ENCODE measurements at places on chromosomes 5 and 9.
A peak's percentile ranks its signal among the peaks of the same experiment; 100 is the strongest.

GRCh38 chr9:108163321-108164005, 673.9 kb upstream of the KLF4 start:
- DNase-seq, result no peak

DNA sequence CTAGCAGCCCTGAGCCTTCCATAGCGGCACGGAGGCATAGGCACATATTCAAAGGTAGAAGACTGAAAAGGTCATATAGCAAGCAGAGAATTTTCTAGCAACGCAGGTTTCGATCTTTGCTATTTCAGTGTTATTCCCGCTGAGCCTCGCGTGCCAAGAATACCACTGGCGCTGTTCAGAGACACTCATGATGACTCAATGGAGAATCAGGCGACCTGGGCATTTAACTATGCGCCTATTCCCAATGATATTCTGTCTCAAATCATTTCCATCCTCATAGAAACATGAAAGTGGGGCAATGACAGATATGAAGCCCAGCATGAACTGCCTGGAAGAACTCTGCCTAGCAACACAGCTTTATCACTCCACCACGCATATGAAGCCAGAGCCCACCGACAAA, 59.9 kb downstream of the EFNA5 start:
- no peak for DNase-seq

GRCh38 chr5:149526845-149527590, 24.2 kb downstream of the CSNK1A1 start:
- DNase-seq, result no peak

GRCh38 chr9:3699883-3700282, 174.1 kb upstream of the RFX3 start:
- DNase-seq, result no peak

- no peak for DNase-seq
Observed at GRCh38 chr9:73566627-73567026, 415.0 kb downstream of the ANXA1 start.

GRCh38 chr5:68382640-68383039, 167.1 kb downstream of the PIK3R1 start:
- no peak for DNase-seq

- DNase-seq, result no peak
Observed at GRCh38 chr5:132468656-132469379, 21.8 kb downstream of the IRF1 start.

DNA sequence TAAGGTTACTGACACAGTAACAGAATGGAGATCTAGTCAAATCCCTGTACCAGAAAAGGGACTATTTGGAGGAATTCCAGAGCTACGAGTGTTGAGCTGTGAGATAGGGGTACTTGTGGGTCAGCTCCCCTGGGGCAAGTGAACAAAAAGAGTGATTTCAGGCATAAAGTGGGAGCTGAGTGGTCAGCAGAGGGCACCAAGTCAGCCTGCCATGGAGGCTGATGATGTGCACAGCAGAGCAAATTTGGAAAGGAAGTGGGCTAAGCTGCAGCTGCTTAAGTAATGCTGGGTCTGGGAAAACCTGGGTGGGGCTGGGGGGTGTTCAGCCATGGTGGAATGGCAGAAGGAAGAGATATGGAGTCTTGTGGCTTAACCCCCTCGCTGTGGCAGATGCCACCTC, 327.9 kb downstream of the NTRK2 start:
- DNase-seq, result no peak

DNA sequence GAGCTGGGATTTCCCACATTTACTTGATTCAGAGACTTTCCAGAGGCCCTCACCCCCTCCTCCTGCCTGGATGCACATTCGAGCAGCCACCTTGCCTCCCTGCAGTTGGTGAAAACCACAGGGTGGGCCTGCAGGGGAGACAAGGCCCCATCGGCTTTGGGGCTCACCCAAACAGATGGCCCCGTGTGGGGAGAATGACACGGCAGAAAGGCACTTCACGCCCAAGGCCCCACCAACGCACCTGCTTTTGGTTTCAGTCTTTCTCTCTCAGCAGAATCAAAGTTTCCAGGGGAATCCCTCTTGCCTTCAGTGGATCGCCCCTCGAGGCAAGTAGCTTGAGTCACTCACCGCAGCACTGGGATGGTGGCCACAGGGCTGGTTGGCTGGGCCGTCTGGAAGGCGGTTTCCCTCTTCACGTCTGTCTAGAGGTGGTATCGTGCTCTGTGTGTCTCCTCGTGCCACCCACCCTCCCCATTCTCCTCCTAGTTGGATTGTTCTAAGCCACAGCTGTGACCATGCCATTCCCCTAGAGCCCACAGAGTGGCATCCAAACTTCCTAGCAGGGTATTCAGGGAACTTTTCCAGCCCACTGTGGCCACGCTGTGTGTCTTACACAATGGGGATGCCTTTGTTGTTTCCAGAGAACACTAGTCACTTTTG, 31.8 kb downstream of the SEC61B start:
- DNase-seq, result peak; percentile 95

DNA sequence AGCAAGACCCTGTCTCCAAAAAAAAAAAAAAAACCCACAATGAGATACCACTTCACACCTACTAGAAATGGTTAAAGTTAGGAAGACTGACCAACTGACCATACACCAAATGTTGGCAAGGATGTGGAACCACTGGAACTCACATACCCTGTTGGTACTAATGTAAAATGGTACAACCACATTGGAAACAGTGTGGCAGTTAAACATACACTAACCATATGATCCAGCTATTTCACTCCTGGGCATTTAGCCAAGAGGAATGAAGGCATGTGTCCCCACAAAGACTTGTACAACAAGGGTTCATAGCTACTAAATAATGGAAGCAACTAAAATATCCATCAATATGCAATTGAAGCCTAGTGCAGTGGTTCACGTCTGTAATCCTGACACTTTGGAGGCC, 21.3 kb downstream of the NAIF1 start:
- DNase-seq, result no peak

DNA sequence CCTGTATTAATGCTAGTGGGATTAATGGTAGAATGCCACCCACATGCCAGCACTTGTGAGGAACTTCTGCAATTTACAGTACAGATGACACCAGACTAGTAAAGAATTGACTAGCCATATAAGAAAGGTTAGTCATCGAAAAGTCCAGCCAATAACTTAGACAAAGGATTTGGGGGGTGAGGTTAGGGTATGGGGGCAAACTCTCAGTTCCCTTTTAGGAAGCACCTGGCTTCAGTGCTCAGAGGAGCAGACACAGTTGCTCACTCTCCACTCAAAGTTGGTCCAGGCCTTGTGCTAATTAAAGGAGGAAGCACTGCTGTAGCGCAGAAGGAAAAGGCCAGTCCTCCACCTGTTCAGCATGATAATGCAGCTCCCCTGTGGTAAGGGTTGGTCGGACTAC, 25.2 kb downstream of the TGFBR1 start:
- DNase-seq, result no peak

DNA sequence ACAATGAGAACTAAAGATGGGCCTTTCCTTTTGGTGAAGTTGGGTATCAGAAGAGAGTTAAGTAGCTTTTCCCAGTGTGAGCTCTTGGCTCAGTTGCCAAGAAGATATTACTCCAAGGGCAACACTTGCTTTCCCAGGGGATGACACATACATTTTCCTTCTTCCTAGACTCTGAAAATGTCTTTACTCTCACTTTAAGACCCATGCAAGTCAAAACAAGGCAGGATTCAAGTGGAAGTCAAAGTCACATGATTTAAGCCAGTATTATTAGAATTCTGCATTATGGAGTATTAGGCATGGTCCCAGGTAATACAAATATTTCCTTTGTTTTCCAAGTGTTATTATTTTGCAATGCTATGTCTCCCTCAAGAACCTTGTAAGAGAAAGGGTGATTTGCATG, 175.1 kb downstream of the PPP2R2B start:
- DNase-seq, result no peak

DNA sequence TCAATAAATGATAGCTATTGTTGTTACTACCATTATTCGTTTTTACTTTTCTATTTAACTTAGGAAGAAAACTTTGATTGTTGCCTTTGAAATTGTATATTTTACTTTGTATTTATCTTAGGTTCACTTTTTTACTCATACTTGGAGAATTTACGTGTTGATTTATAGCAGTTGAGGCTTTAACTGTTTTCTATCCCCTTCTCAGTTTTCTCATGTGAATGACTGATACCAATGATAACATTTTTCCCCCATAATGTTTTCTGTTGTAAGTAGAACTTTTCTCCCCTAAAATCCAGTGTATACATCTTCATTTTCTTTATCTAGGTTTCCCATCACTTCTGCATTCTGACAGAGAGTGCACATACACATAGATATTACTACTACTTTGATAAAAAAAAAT, 54.4 kb downstream of the FSD1L start:
- DNase-seq, result no peak

GRCh38 chr5:54721116-54721515, 203.6 kb downstream of the SNX18 start:
- no peak for DNase-seq

GRCh38 chr9:88891040-88891439, 100.2 kb upstream of the S1PR3 start:
- no peak for DNase-seq

DNA sequence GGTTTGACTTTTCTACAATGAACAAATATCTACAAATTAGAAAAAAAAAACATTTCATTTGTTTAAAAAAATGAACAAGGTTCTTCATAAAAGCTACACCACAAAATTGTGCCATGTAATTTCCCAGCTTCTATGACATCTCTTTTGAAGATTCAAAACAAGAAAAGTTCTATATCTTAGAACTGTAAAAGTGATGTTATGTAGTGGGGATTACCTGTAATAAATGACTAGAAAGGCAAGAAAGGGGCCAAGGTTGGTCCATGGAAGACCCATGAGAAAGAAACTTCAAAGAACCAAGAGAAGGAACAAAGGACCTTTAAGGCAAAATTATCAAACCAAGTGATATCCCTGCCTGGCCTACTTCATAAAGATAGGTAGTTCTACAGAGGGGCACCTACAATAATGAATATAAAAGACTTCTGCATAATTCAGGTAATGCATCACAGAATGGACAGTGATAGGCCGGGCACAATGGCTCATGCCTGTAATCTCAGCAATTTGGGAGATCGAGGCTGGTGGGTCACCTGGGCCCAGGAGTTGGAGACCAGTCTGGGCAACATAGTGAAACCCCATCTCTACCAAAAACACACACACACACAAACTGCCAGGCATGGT, 7.6 kb downstream of the MLLT3 start:
- DNase-seq, result no peak

DNA sequence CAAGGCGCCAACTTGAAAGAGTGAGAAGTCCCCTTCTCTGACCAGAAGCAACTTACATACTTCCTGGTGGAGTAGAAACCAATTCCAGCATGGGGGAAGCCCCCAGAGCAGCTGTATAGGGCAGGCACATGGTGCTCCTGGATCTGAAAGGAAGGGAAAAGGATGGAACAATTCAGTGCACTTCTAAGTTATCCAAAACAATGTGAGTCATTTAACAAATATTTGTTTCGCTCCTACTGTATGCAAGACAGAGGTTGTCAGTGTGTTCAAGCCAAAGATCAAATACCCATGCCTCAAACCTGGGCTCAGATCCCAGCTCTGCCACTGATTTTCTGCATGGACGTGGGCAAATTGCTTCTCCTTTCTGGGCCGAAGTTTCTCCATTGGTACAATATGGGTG, 67.1 kb downstream of the LHX2 start:
- no peak for DNase-seq

DNA sequence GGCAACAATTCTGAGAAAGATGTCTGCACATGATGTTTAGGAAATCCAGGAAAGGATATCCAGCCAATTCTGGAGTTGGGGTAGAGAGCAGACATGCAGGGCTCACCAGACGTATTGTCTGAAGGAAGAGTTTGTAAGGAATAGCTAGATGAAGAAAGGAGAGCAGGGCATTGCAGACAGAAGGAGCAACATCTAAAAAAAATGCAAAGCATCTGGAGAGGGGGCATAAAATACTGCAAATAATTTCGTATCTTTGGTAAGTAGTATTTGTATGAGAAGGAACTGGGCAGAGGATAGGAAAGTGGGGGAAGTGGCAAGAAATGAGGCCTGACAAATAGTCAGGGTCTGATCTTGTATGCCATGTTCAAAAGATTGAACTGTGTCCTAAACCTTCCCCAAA, 74.8 kb downstream of the MACIR start:
- no peak for DNase-seq

DNA sequence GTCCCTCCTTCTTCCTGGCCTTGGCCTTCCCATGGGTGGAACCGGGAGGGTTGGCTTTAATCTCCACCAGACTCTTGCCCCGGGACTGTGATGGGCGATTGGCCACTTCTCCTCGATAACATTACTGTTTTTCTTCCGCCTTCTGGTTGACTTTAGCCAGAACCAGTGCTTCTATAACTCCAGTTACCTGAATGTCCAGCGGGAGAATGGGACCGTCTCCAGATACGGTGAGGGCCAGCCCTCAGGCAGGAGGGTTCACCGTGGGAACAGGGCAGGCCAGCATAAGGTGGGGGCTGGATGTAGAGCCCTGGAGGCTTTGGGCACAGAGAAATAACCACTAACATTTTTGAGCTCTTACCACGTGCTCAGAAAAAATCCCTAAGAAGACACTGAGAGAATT, 967 bp downstream of the ORM2 start:
- DNase-seq, result no peak

DNA sequence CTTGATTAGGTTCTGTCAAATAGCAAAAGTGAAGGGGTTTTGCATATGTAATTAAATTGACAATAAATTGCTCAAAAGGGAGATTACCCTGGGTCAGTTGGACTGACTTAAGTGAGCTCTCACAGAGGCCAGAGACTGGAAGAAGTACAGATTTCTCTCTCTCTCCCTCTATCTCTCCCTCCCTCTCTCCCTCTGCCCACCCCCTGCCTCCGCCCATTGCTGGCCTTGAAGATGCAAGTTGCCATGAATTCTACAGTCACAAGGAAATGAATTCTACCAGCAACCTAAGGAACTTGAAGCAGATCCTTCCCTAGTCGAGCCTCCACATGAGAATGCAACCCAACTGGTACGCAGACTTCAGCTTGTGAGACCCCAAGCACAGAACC, 119.2 kb downstream of the LPAR1 start:
- no peak for DNase-seq

GRCh38 chr5:133359861-133360260, 252.5 kb downstream of the FSTL4 start:
- DNase-seq, result no peak

DNA sequence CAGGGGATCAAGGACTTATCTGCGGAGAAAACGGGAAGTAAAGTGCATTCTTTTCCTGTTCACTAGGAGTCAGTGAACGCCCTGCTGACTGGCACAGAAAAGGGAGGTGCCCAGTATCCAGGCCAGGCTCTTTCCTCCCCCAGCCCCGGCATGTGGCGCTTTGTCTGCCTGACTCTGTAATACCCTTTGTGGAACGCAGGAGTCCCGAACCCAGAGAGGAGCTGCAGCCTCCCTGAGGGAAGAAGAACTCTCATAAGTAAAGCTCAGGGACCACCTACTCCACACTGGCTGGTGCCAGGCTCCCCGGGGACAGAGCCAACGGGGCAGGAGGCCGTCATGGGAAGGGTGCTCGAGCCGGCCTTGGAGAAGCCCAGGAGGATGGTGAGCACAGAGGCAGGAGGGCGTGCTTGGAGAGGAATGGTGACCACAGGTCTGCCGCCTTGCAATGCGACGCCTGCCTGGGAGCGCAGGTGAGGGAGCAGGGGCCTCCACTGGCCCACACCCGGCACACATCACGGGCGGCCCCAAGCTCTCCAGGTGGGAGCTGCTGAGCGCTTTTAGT, 31.5 kb downstream of the VAV2 start:
- no peak for DNase-seq
